ENCODE measurements at places on chromosomes 4 and X.

DNA sequence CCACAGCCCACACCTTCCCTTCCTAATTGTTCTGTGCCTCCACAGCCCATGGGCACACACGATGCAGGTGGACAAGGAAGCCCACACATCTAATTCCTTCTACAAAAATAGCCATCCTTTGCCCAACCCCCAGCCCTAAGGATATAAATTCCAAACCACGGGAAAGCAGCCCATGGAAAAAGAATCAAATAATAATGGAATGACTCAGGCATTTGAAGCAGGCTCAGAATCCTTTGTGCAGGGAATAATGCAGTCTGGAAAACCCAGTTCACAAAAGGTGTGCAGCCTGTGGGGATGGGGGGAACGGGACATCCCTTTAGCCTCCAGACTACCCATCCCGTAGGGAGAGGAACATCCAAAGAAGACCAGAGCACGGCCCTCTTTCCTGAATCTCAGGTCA lies 342.3 kb upstream of the GALNT7 start:
- no peak for DNase-seq

DNA sequence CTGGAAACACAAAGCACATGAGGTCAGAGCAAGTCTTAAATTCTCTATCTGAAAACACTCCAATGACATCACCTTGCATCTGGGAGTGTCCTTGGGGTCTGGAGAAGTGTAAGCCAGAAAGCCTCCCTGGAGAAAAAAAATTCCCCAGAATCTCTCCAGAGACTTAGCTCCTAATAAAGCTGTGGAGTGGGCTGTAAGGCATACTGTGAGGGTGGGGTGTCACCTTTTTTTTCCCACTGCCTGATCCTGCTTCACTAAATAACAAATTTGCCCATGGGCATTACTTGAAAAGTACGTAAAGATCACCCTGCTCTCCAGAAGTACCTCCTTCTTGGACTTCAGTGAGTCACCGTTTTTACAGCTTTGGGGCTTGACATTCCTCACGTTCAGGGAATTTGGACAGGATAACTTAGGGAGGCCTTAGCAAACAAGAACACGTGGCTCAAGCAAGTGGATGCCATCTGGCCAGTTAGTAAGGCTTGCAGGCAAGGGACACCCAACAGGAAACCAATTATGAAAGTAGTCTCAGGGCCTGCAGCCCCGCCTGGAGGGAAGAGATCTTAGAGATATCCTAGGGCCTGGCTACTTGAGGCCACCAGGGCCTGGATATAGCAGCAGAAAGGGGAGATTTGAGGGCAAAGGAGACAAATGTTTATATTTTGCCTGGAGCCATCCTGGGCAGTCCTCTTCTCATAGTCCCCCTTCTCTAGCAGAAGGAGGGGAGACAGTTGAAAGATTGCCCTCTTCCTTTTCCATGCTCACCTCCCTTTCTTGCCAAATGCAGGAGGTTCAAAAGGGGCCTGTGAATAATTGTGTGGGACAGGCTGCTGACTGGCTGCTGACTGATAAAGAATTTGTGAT lies 60.1 kb upstream of the PLAC1 start:
- DNase-seq = peak; percentile 96

- DNase-seq = no peak
Measured at GRCh38 chr4:145785391-145786008, 105.6 kb downstream of the C4orf51 start.

DNA sequence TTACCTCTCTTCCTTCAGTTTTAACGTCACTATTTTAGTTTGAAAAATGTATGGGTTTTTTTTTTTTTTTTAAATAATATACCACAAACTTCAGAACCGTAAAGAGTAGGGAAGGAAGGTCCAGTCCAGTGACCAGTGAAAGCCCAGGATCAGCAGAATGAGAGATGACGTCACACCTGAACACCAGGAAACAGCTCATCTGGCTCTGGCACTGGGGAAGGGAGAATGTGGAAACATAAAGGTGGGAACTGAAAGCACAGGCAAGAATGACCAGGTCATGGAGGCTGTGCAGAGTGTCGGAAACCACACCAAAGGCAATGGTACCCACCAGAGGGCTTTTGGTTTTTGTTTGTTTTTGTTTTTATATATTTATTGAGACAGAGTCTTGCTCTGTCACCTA lies 141.2 kb downstream of the DHX15 start:
- DNase-seq = no peak

Measured in H4 (cell line).